ENCODE measurements at places on chromosomes 7 and 10.
A peak's percentile ranks its signal among the peaks of the same experiment; 100 is the strongest.

GRCh38 chr7:117582219-117582704 lies 102.4 kb downstream of the CFTR start:
- no peak for DNase-seq

DNA sequence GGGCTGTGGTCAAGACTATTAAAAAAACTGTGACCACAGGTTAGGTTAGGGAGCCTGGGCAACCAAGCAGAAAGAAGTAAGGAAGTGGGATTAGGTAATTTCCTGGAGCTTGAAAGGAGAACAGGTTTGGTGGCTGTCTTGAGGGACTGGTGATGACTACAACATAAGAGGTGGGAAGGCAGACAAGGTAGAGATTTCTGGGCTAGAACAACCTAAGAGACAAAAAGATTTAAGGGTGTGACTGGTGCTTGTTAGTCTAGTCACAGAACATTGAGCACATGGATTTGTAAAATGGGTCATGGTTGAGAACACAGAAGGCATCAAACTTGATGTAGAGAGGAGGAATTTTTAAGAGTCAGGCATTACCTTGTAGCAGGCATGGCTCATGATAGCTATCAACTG lies 123.7 kb upstream of the ASAH2 start:
- DNase-seq, result no peak

GRCh38 chr10:84583501-84583900 lies 255.1 kb downstream of the CCSER2 start:
- no peak for DNase-seq

- DNase-seq, result no peak
These were observed 2.5 kb downstream of the CYREN start for GRCh38 chr7:135168001-135168400.

DNA sequence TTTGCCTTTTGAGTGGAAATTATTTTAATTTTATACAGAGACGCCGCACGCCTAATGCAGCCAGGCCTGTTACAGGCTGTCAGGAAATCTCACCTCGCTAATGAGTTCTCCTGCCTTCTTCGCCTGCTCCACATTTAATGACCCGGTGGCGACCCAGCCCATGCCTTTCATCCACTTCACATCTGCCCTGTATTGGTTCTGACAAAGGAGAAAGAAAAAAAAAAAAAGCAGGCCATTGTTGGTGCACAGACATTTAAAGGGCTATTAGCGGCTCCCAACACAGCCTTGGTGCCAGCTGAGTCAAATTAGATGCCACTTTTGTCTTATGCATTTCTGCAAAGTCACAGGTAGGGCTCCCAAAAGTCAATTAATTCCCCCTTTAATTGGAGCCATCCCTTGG lies 43.3 kb downstream of the NRAP start:
- DNase-seq, result no peak

DNA sequence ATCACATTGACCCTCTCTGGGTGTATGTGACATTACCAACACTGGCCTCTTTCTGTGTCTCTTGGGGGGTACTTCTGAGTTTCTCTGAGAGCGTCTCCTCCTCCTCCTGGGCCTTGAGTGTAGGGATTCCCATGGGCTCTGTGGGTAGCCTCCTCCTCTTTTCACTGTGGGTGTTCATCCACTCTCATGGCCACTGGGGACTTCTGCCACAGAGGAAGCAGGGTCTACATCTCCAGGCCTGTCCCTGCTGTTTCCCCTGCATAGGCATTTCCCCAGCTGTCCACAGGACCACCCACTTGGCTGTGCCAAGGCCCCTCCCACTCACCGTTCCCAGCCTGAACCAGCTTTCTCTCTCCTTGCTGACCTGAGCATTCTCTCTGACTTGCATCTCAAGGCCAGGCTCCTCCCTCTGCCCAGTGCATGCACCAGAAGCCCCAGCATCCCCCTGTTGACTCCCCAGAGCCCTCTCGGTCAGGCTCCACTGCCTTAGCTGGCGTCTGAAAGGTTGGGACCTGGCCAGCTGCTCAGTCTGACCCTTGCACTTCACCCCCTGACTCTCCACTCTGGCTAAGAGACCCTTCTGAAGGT lies 487.6 kb downstream of the GLRX3 start:
- no peak for DNase-seq

GRCh38 chr7:132069306-132069705 lies 507.0 kb downstream of the PLXNA4 start:
- DNase-seq, result no peak

- no peak for DNase-seq
These were observed 114.7 kb downstream of the CHN2 start for GRCh38 chr7:29309041-29309854.

DNA sequence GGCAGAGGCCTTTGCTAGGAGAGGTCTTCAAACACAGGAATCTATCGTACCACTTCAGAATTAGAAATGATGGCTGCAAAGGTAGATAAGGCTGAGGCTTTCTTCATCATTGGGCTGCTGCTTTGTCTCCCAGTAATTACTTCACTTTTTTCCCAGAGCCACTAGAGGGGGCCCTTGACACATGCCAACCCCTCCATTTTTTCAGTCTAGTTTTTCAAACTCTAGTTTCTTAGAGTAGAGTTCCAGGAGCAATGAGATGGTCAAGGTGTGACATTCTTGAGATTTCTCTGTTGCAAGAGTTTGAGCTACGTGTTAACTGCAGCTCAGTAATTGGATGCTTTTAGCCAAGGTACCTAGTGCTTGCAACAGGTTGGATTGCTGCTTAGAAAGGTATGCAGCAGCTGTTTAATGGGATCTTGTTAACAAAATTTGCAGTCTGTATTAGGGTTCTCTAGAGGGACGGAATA lies 33.8 kb upstream of the RBM20 start:
- DNase-seq, result peak; percentile 24

DNA sequence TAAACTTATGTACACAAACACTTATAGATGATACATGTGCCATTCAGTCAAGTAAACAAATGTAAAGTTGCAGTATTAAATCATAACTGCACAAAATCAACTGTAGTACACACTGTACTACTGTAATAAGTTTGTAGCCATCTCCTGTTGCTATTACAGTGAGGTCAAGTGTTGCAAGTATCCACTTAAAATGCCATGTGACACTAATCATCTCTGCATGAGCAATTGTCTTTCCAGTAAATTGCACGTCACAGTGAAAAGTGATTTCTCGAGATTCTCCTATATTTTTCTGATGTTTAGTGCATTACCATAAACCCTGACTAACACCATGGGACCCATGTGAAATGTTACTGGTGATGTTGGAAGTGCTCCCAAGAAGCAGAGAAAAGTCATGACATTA lies 293.3 kb upstream of the SP4 start:
- DNase-seq, result no peak

GRCh38 chr7:149293338-149293737 lies 31.3 kb downstream of the ZNF783 start:
- no peak for DNase-seq

- DNase-seq, result no peak
These were observed 3.5 kb upstream of the LRRC18 start for GRCh38 chr10:48943096-48943495.

DNA sequence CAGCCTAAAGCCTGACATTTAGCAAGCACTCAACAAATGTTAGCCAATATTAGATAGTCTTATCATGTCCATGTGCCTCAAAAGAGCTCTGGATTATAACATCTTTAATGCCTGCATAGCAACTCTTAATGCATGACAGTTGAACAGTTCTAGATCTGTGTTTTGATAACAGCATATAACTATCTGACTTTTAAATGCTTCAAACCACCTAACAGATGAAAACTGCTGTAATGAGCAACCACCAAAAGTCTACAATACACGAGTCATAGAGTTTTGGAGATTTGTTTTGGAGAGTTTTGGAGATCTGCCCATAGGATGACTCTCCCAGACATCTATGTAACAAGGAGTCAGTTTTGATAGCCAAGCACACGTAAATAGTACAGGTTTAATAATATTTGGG lies 227.3 kb downstream of the TWIST1 start:
- no peak for DNase-seq

DNA sequence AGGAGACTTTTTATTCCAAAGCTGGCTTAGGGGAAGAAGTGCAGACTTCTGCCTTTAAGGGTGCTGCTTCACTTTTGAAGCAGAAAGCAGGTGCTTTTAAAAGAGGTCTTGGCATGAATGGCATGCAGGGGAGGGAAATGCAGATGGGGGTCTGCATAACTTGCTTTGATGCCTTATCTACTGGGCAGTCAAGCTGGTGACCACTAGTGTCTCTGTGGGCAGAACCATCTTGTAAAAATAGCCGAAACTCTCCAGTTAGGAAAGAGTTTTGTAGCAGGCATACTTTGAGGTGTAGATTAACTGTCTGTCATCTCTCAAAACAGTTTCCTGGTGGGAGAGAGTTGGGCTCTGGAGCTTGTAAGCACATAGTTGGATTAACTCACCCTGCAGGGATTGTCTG lies 9.9 kb upstream of the CTNNA3 start:
- no peak for DNase-seq

DNA sequence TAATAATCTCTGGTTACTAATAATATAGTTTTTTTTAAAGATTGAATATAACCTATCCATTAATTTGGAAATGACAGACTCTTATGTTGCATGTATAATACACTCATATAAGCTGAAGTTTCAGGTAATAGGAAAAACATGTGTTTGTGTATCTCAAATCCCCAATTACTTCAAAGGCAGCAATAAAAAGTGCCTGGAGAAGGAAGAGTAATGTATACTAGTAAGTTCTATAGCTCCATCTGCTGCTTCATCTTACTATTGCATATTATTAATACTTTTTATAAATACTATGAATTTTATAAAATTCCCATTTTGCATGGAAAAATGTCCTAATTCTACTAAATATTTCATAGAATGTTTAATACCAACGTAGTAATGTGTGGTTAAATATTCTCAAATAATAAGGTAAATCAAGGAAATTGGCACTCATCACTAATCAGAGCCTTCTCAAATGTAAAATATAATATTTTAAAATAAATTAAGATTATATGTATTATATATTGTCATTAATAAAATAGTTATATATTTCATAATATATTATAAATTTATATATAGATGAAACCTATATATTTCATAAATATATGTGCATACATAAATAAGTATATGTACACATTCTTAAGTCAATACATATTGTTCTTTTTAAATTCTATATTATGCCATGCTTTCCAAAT lies 311.9 kb downstream of the HGF start:
- DNase-seq, result no peak

DNA sequence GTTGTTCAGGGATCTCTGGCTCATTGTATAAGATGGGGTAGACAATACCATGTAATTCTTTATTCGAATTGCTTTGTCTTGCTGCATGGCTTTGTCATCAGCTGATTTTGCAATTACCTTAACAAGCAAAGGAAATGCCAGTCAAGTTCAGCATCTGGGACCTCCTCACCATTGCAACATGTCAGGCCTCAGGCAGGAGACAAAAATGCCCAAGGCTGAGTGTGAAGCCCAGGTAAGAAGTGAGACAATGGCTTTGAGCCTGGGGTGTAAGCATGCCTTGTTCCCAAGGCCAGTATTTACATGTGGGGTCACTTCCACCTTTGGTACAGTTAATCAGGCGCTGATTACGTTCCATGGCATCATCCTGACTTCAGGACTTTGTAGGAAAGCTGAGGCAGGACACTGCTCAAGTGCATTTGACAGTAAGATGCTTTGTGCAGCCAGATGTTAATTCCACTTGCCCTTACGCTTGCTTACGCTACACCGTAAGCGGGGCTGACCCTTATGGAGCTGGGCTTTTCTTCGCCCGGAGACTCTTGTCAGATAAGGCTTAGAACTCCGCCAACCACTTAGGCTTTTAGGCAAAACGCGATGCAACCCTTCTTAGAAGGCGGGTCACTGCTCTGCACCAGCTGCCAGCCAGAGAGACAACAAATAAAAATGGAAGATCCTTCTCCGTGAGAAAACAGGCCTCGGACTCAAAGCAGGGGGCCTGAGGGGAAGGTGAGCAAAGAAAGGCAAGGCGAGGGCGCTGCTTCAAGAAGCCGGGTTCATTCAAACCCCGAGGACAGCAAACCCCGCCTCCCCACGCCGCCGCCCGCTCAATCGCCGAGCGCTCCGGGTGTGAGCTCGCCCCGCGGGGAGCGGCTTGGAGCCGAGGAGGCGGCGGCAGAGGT lies 1.3 kb upstream of the SP4 start:
- DNase-seq, result no peak

- DNase-seq, result no peak
These were observed 8.8 kb downstream of the NXPH1 start for GRCh38 chr7:8442051-8442813.

DNA sequence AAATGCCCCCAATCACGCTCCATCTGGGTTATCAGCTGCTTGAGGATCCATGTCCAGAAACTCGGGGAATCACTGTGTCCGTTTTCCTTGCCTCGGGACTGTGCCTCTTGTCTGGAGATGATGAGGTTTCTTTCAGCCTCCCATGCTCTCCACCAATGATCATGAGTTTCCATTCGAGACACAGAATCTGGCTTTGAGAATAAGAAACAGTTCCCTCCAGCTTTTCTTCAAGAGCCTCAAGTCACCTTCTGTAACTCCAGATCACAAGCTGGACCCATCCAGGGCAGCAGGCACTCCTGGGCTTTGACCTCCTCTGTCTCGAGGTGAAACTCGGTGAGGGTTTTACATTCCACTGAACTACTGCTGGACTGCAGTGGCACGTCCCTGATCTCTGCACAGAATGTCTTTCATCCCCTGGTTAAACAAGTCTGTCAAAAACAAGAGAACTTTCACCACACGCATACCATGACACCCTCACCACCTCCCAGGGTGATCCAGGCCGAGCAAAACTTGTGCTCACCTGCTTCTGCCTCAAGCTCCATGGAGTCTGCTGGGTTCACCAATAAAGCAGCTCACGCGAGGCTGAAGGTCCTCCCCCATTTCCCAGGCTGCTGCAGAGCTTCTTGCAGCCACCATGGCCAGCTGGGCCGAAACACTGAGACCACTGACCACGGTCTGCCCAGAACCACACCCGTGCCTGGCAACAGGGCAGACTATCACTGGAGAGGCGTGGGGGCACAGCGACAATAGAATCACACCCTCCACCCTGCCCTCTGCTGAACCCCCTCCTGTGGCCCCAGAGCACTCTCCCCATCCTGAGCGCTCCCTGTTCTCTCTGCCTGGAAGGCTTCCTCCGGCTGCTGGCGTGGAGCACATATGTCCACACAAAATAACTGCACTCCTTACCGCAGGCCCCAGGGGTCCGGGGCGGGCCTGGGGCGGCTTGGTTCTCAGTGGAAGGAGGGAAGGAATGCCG lies 25.1 kb downstream of the MAT1A start:
- no peak for DNase-seq

DNA sequence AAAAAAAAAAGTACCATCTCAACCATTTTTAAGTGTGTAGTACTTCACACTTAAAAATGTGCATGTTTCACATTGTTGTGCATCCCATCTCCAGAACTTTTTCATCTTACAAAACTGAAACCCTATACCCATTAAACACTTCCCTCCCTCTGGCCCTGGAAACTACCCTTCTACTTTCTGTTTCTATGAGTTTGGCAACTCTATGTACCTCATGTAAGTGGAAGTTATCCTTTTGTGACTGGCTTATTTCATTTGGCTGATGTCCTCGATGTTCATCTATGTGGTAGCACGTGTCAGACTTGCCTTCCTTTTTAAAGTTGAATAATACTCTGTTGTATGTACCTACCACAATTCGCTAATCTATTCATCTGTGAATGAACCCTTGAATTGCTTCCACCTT lies 12.2 kb downstream of the KCNMA1 start:
- DNase-seq, result no peak

DNA sequence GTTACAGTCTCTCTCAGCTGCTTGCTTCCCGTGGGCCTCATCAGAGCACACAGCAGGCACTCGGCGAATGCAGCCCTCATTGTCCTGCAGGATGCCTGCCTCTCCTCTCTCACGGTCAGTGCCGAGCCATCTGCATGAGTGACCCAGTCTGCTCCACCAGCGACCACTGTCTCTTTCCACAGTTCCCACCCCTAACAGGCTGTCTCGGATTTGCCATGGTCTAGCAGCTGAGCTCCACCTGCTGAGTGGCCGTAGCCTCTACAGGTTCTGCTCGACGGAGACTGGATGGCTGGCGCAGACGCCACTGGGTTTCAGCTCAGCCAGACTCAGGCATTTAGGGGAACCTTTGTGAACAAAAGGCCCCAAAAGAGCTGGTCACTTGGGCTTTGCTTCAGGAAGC lies 209.4 kb upstream of the FOXK1 start:
- DNase-seq, result no peak

Data from 8988T (cell line).